ENCODE measurements at places on chromosomes 3 and 15.

DNA sequence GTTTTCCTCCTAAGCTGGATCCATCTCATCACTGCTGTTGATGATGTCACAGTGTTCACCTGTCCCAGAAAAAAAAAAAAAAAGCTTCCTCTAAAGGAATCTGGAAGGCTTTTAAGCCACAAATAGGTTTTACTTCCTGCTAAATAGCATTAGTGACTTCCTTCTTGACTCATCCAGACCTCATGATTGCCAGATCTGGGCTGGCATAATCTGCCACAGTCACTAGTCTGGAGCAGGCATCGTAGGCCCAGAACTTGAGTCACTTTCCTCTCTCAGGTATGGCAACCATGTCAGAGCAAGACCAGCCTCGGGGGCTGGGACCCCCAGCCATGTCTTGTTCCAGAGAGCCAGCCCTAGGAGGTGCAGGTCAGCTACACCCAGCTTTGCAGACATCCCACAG lies 266.5 kb upstream of the CADM2 start:
- DNase-seq = no peak

DNA sequence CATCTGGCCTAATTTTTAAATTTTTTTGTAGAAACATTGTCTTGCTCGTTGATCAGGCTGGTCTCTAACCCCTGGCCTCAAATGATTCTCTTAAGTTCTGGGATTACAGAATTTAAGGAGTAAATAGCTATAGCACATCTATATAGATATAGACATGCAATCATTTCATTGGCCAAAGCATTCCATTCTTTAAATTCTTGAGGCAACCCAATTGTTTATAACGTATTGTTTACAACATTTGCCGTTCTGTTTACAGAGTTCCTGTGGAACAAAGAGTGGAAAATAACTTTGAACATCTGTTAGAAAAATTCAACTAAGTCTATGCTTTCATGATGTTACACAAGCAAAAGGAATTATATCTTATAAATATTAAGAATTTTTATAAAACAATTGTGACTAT lies 205.2 kb upstream of the ROBO2 start:
- no peak for DNase-seq

GRCh38 chr3:170414202-170414663 lies 4.4 kb upstream of the CLDN11 start:
- peak; percentile 16 for DNase-seq

DNA sequence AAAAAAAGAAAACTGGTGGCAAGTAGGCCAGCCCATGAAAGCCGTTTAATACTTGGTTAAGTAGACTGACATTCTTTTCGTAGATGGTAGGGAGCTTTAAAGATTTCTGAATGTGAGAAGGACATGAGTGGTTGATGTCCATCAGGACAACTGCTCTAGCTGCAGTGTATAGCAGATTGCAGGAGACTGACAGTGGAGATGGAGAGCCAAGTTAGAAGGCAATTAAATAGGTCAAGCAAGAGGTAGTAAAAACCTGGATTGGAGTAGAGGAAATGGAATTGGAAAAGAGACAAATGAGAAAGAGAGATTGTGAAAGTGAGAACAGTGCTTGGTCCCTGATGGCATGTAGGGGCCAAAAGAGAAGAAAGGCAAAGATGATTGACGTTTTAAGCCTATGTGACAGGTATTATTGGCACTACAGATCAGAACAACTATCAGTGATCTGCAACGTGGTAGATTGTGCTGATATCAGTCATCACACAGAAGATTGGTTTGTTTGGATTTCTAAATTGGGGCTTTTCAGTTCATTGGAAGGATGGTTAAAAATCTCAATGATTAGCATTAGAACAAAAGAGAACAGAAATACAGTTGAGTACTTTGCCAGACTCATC lies 74.0 kb downstream of the CNTN4 start:
- no peak for DNase-seq

DNA sequence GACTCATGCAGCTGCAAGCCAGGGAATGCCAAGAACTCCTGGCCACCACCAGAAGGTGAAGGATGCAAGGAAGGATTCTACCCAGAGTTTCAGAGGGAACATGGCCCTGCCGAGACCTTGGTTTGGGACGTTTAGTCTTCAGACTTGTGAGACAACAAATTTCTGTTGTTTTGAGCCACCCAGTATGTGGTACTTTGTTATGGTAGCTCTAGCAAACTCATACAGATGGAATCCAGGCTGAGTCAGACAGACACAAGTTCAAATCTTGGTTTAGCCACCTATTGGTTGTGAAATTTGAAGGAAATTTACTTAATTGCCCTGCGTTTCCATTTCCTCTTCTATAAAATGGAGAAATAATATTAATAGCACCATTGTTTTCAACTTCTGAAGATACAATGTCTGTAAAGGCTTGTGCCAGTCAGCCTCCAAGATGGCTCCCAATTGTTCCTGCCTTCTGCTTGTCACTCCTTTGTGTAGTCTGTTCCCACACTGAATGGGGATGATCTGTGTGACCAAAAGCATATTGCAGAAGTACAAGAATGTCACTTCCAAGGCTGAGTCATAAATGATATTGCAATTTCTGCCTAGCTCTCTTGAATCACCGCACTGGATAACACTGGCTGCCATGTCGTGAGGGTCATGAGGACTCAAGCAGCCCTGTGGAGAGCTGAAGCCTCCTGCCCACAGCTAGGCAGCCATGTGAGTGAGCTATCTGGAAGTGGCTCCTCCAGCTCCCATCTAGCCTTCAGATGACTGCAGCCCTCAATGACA lies 223.5 kb upstream of the PROK2 start:
- no peak for DNase-seq
